ENCODE measurements at places on chromosomes 7 and 10.

DNA sequence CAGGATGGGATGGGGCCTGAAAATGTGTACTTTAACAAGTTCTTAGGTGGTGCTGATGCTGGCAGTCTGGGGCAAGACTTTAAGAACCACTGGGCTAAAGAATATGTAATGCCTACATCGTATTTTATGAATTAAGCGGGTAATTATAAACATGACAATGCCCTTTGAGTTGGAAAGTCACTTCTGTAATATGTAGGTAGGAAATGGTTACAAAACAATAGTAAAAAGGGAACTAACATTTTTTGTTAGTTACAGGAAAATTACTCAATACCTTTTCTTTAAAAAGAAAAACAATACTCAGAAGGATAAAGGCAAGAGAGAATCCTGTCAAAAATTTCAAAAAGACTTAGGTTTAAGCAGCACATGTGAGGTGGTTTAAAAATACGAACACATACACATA is 48.3 kb upstream of the STEAP4 start:
- no peak for DNase-seq
- H3K4me3 ChIP-seq, result no peak overlapping the region
- H3K36me3 ChIP-seq, result no peaks in the 10 kb centered on the region
- H3K27me3 ChIP-seq, result peaks cover 4% of the 10 kb centered on the region
- H3K4me1 ChIP-seq, result peaks cover 12% of the 10 kb centered on the region
- H3K27ac ChIP-seq, result no peak overlapping the region

GRCh38 chr7:28904578-28905048 is 53.5 kb downstream of the TRIL start:
- H3K4me3 ChIP-seq, result no peak overlapping the region
- H3K27me3 ChIP-seq, result peaks cover 4% of the 10 kb centered on the region
- H3K36me3 ChIP-seq, result no peaks in the 10 kb centered on the region
- peaks cover 28% of the 10 kb centered on the region for H3K4me1 ChIP-seq
- peak overlapping the region; percentile 12 for H3K27ac ChIP-seq
- DNase-seq, result no peak

DNA sequence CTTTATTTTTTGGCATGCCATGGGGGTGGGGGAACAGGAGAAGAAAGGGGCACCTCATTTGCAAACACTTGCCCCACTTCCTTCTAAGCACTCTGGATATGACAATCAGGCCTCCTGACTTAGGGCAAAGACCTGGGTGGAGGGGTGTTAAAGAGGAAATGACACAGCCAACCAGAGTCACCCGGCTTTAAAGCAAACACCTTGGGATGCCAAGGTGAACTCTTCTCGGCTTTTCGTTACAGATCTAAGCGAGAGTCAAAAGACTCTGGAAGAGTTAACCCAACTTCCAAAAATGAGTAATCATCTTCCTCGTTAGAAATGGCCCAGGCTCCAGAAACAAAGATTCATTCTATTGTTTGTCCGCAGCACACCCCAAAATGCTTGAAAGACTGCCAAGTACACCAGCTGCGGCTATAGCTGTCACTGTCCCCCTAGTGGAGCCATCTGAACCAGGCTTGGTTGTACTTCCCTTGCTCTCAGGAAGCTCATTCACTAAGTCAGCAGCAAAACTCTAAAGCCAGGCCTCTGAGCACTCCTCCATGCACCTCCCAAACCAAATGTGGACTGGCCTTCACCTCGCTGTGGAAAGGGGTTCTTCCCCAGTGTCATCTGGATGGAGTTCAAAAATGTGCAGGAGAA is 24.8 kb downstream of the FAM53B start:
- DNase-seq, result no peak
- H3K36me3 ChIP-seq, result peaks cover 17% of the 10 kb centered on the region
- H3K4me1 ChIP-seq, result peaks cover 80% of the 10 kb centered on the region
- no peaks in the 10 kb centered on the region for H3K27me3 ChIP-seq
- no peak overlapping the region for H3K4me3 ChIP-seq
- peak overlapping the region; percentile 36 for H3K27ac ChIP-seq

GRCh38 chr10:23613900-23614299 is 175.0 kb downstream of the OTUD1 start:
- peaks cover 3% of the 10 kb centered on the region for H3K27me3 ChIP-seq
- H3K27ac ChIP-seq, result no peak overlapping the region
- no peaks in the 10 kb centered on the region for H3K36me3 ChIP-seq
- DNase-seq, result no peak

DNA sequence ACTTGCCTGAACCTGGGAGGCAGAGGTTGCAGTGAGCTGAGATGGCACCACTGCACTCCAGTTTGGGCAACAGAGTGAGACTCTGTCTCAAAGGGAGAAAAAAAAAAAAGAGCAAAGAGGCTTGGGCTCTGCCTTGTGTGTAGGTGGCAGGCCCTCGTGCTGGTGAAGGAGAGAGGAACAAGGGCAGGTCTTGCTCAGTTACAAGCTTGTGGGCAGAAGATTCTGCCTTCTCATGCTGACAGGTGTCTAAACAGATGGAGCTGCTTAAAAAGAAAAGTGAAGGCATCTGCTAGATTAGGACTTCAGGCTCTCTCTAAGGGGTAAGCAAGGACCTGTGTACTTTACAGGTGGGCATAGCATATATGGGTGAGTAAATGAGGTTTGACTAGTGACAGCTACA is 65.5 kb upstream of the TRIM8 start:
- peak overlapping the region; percentile 39 for H3K27ac ChIP-seq
- H3K4me3 ChIP-seq, result no peak overlapping the region
- peaks cover 3% of the 10 kb centered on the region for H3K27me3 ChIP-seq
- peaks cover 54% of the 10 kb centered on the region for H3K4me1 ChIP-seq
- no peaks in the 10 kb centered on the region for H3K36me3 ChIP-seq

DNA sequence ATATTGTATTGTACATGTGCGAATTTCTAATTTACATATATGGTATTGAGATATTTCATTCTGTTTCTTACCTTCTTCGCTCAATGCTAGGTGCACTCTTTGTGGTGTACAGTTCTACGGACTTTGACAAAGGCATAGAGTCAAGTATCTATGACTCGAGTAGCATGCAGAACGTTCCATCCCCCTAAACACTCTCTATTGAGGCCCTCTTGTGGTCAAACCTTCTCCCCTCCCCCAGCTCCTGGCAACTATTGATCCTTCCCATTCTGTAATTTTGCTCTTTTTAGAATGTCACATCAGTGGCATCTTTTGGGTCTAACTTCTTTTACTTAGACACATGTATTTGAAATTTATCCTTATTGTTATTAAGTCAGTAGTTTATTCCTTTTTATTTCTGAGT is 30.7 kb upstream of the GDF10 start:
- H3K4me3 ChIP-seq, result no peak overlapping the region
- peaks cover 6% of the 10 kb centered on the region for H3K36me3 ChIP-seq
- H3K27me3 ChIP-seq, result peaks cover 7% of the 10 kb centered on the region

DNA sequence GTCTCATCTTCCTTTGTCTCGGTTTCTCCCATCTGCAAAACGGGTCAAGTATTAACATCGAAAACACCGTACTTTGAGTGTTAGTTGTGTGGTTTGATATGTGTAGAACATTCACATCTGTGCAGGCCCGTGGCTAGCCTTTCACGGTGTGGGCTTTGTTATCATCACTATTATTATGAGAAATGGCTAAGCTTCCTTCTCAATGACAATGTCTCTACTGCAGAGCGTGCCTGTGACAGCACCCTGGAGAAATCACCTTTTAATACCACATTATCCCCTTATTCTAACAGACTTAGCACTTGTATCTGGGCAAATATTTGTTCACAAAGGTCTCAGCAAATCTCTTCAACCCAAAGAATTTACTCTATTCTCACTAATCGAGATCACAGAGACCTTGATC is 55.8 kb downstream of the FAM171A1 start:
- H3K4me3 ChIP-seq, result no peak overlapping the region
- no peak for DNase-seq
- peaks cover 40% of the 10 kb centered on the region for H3K4me1 ChIP-seq
- peak overlapping the region; percentile 93 for H3K27ac ChIP-seq
- H3K27me3 ChIP-seq, result no peaks in the 10 kb centered on the region
- H3K36me3 ChIP-seq, result peaks cover 48% of the 10 kb centered on the region

GRCh38 chr10:33073641-33074415 is 115.8 kb upstream of the ITGB1 start:
- peaks cover 15% of the 10 kb centered on the region for H3K27me3 ChIP-seq
- H3K4me1 ChIP-seq, result no peaks in the 10 kb centered on the region
- no peak overlapping the region for H3K4me3 ChIP-seq
- H3K36me3 ChIP-seq, result no peaks in the 10 kb centered on the region
- no peak for DNase-seq

GRCh38 chr7:24052572-24053260 is 231.3 kb upstream of the NPY start:
- H3K4me1 ChIP-seq, result no peaks in the 10 kb centered on the region
- no peak for DNase-seq
- no peak overlapping the region for H3K27ac ChIP-seq
- H3K36me3 ChIP-seq, result no peaks in the 10 kb centered on the region
- H3K4me3 ChIP-seq, result no peak overlapping the region
- H3K27me3 ChIP-seq, result peaks cover 5% of the 10 kb centered on the region

DNA sequence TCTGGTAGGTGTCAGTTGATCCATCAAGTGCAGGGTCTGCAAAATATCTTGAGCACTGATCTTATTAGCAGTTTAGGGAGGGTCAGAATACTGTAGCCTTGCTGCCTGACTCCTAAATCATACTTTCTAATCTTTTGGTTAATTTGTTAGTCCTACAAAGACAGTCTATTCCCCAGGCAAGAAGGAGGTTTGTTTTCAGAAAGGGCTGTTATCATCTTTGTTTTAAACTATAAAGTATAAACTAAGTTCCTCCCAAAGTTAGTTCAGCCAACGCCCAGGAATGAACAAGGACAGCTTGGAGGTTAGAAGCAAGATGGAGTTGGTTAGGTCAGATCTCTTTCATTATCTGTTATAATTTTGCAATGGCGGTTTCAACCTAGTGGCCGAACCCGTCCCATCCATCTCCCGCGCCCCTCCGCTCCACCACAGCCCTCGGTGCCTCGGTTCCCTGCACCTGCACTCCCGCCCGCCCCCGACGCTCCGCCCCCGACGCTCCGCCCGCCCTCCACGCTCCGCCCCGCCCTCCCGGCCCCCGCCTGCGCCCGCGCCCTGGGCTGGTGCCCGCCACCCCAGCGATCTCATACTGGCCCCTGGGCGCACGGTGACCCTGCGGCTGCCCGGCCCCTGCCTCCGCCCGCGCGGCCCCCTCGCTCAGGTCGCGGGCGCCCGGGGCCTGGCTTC is at the start of gene ADCK2:
Gene ADCK2, plus strand, starts transcription at position 564 of the 681 bp plus-strand sequence. CDS start 386 bp downstream, outside the sequence.
- peak within 1 kb of the TSS; percentile 84 for H3K4me3 ChIP-seq
- H3K27me3 ChIP-seq, result peaks cover 42% of the 10 kb centered on the region
- peaks cover 46% of the 10 kb centered on the region for H3K4me1 ChIP-seq
- DNase-seq, result peak; percentile 64
- no peak within 1 kb of the TSS for H3K27ac ChIP-seq
- H3K36me3 ChIP-seq, result no peaks in the 10 kb centered on the region

DNA sequence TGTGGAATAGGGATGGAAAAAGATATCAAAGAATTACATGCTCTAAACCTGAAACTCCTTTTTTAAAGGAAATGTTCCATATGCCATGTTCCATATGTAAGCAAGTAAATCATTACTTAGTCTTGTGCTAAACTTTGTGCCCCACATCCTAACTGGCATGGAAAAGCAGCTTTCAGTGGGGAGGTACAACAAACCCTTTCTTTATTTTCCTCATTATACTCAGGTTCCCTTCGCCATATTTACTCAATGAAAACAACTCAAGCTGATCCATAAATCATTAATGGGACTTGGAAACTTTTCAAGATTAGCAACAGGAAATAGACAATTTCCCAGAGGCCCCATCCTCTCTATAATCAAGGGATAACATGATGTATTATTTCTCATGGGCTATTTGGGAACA is 56.0 kb downstream of the GSAP start:
- DNase-seq, result no peak
- peaks cover 3% of the 10 kb centered on the region for H3K27me3 ChIP-seq
- no peaks in the 10 kb centered on the region for H3K36me3 ChIP-seq
- no peaks in the 10 kb centered on the region for H3K4me1 ChIP-seq
- H3K27ac ChIP-seq, result no peak overlapping the region

- no peaks in the 10 kb centered on the region for H3K27me3 ChIP-seq
- H3K27ac ChIP-seq, result no peak overlapping the region
- no peaks in the 10 kb centered on the region for H3K36me3 ChIP-seq
- no peak overlapping the region for H3K4me3 ChIP-seq
Observed at GRCh38 chr10:36819781-36820180, 305.6 kb upstream of the ANKRD30A start.

- no peak for DNase-seq
- no peaks in the 10 kb centered on the region for H3K36me3 ChIP-seq
- H3K4me3 ChIP-seq, result no peak overlapping the region
Observed at GRCh38 chr7:137395420-137395819, 51.9 kb upstream of the PTN start.

DNA sequence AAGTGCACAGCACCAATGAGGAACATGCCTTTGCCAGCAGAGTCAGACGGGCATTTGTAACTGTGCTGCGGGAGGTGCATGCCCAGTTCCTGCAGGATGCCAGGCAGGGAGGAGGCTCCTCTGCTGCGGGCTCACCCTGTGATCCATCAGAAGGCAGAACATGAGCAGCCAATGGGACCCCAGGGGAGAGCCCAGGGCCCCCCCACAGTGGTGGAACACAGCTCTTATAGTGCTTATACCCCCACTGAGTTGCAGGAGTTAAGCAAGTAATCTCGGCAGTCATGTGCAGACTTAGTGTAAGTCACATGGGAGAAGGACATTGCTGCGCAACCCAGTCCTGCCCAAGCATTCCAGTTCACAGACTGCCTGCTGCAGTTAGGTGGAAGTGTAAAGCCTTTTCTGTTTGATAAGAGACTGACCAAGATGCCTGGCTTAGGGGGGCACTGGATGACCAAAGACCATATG is 120.3 kb upstream of the TMEM106B start:
- H3K4me3 ChIP-seq, result no peak overlapping the region
- peaks cover 6% of the 10 kb centered on the region for H3K27me3 ChIP-seq
- H3K36me3 ChIP-seq, result no peaks in the 10 kb centered on the region
- DNase-seq, result no peak

DNA sequence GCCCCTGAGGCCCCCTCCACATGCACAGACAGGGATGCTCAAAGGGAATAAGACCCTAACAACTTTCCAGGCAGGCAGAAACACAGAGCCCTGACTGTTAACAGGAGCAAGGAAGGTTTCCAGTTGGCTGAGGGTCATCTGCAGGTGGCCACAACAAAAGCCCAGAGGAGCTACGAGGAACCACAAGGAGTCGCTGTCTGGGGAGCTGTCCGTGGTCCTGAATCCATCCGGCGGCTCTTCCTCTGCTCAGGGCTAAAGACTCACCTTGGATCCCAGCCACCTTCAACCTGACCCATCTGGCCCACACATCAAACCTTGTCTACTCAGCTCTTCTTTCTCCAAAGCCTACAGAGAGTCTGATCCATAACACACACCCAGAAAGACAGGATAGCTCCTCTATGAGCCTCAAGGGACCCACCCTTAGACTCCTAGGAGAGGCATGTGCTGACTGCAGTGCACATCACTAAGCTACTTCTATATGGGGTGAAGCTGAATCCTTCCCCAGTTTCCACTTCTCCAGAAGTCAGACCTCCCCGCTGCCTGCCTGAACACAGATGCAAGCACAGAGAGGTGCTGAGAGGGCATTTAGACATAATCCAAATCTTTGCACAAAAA is 104.0 kb downstream of the SLIT1 start:
- H3K27me3 ChIP-seq, result peaks cover 35% of the 10 kb centered on the region
- H3K4me3 ChIP-seq, result no peak overlapping the region

GRCh38 chr10:117968354-117969182 is 78.2 kb downstream of the RAB11FIP2 start:
- DNase-seq, result peak; percentile 15
- no peak overlapping the region for H3K4me3 ChIP-seq

- H3K4me3 ChIP-seq, result peak overlapping the region; percentile 52
- peaks cover 35% of the 10 kb centered on the region for H3K4me1 ChIP-seq
- peaks cover 24% of the 10 kb centered on the region for H3K36me3 ChIP-seq
- peak overlapping the region; percentile 94 for H3K27ac ChIP-seq
- DNase-seq, result no peak
- H3K27me3 ChIP-seq, result no peaks in the 10 kb centered on the region
Observed at GRCh38 chr7:503575-504111, 16.0 kb downstream of the PDGFA start.
